ENCODE measurements at places on chromosomes 7 and 10. TPM values are rescaled to one million over a fixed set of nuclear protein-coding genes. Genes with fewer than 3 reads are reported as not detected.
A peak's percentile ranks its signal among the peaks of the same experiment; 100 is the strongest.

DNA sequence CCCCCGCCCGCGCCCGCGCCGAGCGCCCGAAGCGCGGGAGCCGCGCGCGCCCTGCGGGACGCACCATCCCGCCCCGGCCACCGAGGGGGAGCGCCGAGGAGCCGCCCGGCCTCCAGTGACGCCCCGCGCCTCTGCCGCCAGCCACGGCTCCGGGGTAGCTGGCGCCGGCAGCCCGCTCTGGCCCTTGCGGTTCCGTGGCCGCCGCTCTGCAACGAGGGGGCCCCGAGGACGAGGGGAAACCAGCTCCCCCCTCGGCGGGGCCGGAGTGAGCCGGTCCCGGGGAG is at the start of gene PAXIP1:
Gene PAXIP1, minus strand, starts transcription at position 33 of the 284 bp plus-strand sequence. CDS start 195 bp downstream, outside the sequence.
- DNase-seq = no peak

DNA sequence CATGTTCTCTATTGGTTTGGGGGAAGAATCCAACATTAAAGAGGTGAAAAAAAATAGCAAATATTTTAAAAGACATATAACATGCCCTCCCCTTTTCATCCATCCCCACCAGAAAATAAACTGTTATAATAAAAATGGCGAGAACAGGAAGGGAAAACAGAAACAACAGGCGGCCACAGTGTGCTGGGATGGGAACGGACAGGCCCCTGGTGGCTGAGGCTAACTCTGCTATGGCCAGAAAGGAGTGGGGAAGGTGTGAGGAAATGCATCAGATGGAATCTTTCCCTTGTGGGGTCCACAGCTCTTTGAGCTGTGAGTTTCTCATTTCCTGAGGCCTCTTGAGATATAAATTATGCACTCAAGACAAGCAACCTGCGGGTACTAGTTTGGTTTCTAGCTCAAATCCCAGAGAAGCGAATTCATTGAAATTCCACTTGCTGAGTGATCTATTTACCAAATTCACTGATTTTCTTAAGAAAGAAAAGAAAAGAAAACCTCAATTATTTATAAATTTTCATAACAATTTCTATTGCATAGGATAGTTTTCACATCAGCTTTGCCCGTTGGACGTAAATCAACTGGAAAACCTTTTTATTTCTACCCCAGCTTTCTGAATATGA is 139.5 kb downstream of the BMPER start:
- DNase-seq = no peak

DNA sequence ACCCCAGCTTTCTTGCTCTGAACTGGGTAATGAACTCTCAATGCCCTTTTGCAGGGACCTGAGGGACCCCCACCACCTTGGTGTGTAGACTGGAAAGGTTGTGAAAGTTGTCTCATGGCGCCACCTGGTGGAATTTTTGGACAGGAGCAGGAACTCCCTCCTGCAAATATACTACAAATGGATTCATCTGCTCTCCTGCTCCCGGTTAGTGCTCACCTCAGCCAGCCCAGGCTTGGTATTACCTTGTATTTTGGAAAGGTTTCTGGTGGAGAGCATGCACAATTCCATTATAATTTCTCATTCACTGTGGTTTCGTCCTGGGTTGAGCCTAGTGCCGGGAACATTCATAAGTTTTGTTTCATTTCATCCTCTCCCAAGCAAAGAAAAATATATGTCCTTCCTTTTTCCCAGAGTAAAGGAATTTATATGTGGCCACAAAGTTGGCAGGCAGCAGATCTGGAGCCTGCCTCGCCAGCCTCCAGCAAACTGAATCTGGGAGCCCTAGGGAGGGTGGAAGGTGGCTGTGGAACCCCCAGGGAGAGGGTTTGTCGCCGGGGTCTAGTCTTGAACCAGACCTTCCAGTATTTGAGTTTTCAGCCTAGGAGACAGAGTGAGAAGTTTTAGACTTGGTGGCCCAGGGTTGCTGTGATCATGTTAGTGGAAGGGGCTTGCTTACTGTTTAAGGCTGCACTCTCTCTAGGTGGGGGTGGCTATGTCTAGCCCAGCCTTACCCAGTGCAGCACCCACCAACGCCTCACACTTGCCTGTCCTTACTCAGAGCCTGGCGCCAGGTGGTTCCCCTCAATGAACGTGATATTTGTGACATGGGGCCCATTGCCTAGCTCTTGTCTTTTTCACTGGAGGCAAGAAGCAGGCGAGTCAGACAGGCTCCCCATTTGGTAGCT is 9.5 kb downstream of the FAM241B start:
- peak; percentile 48 for DNase-seq

- peak; percentile 13 for DNase-seq
Observed at GRCh38 chr10:26437637-26438461, at the start of gene APBB1IP. APBB1IP (plus strand) TSS chr10:26438341; CDS start chr10:26492327, 53,986 bp downstream.

- DNase-seq = no peak
Observed at GRCh38 chr10:124117511-124117785, 24.1 kb upstream of the CHST15 start.

DNA sequence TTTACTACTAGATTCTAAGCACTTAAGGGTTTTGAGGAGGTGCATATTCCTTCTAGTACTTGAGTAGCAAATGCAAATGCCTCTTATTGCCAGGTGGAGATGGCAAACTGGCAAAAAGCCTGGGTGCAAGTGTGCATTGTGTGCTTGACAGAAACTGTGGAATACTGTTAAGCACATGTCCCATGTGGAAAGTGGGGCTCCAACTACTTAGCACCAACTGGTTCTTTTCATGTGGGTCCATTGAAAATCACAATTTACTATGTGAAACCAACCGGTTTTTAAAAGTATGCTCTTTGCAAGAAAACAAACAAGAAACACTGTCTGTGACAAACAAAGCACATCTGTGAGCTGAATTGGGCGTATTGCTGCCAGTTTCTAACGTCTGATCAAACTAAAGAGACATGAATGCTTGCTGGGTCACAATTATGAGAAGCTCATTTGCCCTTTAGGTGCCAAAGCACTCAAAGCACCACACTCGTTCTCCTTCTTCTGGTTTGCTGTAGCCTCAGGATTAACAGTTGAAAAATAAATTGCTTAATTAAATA is 197.4 kb downstream of the SEMA3E start:
- DNase-seq = no peak

The WIPF3 gene
- total RNA-seq = 5.6 TPM

The LZTS2 gene
- total RNA-seq = 15.4 TPM

Measured in occipital lobe (tissue), 3 donors.